ENCODE measurements at places on chromosomes 7 and 10.

- DNase-seq: no peak
Observed at GRCh38 chr7:40490603-40490924, 355.8 kb downstream of the SUGCT start.

- DNase-seq: no peak
Observed at GRCh38 chr7:92768501-92769393, 67.6 kb downstream of the CDK6 start.

DNA sequence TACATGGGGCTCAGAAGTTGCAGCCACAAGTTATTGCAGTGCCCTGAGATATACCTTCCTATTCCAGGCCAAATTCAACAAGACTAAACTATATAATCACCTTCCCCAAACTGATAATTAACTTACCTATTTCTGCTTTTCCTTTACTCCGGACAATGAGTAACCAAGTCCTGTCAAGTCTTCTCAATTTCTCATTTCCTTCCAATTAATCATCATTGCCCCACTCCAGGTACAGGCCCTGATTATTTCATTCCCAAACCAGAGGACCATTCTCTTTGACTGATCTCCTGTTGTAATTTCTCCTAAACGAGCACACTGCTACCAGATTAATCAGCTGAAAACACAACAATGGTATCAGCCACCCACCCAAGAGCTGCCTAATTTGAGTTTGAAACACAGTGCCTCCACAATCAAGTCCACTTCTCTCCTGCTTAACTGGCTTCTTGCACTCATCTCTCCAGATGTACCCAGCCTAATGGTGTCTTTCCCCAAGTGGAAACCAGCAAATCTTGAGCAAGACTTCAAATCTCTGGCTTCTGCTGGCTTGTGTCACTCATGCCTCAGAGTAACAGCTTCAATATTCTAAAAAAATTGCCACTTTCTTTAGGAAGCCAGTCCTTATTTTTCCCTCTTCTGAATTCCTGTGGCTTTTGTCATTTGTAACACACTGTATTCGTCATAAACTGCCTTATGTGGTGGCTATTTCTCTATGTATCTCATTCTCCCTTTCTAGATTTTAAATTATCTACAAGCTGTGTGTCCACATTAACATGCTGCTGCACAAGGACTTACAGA, 89.1 kb downstream of the CDK6 start:
- DNase-seq: no peak

- no peak for DNase-seq
Observed at GRCh38 chr7:42986213-42986612, 54.0 kb downstream of the MRPL32 start.

DNA sequence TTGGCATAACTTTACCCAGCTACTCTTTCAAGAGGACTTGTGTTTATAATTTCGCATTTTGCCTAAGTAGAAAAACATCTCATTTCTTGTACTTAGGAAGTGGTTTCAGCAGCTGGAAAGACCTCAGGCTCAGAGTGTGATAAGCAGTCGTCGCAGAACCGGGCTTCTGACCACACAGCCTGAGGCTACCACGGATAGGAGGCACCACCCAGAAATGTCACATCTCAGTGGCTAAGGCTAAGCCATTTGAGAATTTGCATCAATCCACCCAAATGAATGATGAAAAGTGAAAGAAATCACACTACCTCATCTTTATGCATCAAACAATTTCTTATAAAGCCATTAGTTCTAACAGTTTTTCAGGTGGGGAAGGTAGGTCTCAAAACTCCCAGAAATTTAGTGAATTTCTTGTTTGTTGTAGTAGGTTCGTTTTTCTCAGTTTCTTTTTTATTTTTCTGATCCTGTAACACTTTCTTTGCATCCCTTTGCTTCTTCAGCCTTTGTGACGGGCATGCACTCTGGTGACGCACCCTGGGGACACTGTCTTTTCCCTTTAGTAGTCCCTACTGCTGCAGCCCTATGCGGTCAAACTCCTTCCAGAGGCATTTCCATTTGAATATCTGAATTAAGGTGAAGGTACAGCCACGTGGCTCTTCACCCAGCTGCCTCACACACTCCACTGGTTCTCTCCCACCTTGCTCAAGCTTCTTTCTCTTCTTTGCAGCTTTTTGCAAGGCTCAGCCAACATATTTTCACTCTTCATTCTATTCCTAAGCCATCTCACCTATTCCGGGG, 68.5 kb downstream of the MAP3K8 start:
- no peak for DNase-seq

DNA sequence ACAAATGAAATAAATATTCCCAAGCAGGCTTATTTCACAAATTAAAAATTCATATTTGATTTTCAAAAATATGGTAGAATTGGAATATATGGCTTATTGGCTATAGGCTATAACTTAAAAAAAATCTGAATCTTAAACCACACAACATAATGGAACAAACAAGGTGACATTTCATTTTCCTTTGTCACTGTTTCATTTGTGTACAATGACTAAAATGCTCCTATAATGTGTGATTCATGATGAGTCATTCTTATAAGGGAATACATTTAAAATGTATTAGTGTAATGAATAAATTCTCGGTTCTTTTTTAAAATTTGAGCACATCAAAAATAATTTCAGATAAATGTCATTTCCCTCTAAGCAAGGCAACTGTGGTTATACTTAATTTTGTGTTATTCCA, 148.0 kb upstream of the ANK3 start:
- DNase-seq: no peak

- DNase-seq: no peak
Observed at GRCh38 chr7:125445836-125446235, 516.2 kb upstream of the POT1 start.

DNA sequence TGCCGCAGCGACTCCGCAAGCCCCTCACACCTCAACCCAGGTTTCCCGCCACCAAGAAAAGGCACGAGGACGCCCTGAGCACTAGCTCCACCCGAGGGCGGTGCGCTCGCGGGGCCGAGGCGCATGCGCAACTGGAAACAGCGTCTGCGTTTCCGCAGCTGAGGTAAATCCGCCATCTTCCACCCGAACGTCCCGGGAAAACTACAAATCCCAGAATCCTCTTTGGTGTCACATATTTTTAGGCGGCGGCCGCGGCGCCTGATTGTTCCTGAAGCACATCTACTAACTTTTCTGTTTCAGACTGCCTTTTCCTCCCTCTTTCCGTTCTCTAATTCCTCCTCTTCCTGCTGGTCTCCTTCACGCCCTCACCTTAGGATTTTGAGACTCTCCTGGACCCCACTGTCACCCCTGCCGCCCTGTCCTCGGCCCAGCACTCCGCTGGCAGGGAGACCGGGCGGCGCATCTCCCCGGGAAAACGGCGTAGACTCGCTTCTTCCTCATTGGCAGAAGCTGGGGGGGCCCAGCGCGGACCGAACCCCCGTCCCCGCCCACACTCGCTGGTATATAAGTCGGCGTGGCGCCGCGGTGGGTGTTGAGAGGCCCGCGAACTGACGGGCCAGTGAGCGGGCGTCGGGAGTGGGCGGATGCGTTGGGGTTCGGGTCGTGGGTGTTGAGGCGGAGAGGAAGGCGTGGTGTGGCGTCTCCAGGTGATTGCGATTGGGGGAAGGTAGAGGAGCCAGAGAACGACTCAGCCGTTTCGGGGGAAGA, at the start of gene ZCWPW1:
Gene ZCWPW1 (minus strand): TSS at position 505 of the 768 bp plus-strand sequence. CDS start 8,054 bp downstream, outside the sequence.
- DNase-seq: peak; percentile 90

DNA sequence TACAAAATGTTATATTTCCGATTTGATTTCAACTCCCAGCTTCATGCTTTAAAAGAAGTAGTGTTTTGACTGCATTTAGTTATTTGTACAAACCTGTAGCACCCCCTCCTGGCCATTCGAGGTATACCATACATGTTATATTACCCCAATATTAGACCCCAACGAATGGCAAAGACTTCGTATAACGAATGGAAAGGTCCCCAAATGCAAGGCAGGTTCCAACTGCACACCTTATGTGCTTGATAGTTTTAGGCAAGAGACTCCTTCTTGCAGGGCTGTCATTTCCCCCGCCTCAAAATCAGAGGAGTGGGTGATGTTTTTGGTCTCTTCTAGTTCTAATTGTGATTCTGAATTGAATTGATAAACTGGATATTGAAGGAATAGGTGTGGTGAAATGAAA, 101.1 kb upstream of the TARP start:
- DNase-seq: no peak

- DNase-seq: no peak
Observed at GRCh38 chr7:25134358-25135010, 9.4 kb upstream of the CYCS start.

- no peak for DNase-seq
Observed at GRCh38 chr10:47261556-47261955, 38.4 kb upstream of the GDF10 start.

DNA sequence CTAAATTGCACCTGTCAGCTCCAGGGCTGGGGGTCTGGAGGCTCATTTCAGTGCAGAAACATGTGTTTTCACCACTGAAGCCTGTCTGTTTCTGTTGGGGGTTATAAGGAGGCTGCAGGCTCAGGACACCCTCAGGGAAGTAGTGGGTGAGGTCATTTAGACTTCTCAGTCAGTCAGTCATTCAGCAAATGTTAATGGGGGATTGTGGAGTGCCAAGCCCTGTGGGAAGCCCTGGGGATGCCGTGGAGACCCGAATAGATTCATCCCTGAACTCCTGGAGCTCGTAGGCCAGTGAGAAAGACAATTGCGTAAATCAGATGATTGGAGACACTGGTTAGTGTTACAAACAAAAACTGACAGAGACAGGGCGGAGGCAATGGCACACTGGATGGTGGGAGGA, 19.2 kb downstream of the LHPP start:
- DNase-seq: no peak

GRCh38 chr10:58637352-58637751, 124.7 kb downstream of the BICC1 start:
- DNase-seq: no peak

- no peak for DNase-seq
Observed at GRCh38 chr10:75070476-75070875, 41.0 kb upstream of the SAMD8 start.

GRCh38 chr10:74244097-74244685, 93.2 kb downstream of the ADK start:
- DNase-seq: no peak

- no peak for DNase-seq
Observed at GRCh38 chr10:48364659-48365405, 58.4 kb downstream of the MAPK8 start.

DNA sequence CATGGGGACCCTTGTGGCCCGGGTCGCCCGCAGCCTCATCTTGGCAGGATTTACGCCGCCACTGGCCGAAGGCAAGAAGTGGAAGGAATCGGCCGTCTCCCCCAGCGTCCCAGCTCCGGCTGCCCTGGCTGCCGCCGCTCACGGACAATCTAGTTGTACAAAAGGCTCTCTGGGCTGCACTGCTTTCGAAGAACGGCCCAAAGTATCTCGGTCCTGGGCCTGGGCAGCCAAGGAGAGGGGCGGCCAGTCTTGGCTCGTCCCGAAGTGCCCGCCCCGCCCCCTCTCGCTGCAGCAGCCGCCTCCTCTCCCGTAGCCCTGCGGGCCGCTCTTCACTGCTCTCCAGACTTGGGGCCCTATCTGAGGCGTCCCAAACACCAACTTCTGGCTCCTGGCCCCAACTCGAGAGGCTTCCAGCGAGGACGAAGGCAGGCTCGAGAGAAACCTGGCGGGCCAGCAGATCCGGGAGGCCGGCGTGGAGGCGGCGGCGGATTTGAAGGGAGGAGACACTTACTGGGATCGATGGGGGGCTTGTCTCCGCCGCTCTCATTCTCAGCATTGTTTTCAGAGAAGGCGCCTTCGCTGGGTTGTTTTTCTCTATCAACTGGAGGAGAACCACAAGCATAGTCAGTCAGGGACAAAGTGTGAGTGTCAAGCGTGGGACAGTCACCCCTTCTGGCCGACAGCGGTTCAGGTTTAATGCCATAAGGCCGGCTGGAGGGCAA, 809 bp downstream of the HOXA9 start:
- DNase-seq: no peak

- DNase-seq: no peak
Observed at GRCh38 chr7:95753440-95753839, 18.9 kb upstream of the DYNC1I1 start.

GRCh38 chr10:35716776-35717175, 74.7 kb upstream of the FZD8 start:
- DNase-seq: no peak

DNA sequence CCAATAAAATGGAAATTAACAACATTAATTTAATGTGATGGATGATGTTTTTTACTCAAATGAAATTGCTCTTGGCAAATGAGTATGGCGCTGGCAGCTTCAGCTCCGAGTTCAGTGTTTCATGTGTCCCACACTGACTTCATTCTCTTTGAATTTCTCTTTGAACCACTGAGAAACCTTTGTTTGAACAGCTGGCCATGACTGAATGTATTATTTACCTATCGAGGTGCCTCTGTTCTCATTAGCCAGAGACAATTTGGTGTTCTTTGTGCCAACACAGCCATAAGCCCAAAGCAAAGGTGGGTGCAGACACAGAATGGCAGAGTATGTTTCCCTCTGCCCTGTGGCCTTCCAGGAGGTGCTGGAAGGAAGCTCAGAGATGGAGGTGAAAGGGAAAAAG, 42.1 kb downstream of the TMEM178B start:
- DNase-seq: no peak

- DNase-seq: no peak
Observed at GRCh38 chr7:77258014-77258413, 58.4 kb upstream of the FGL2 start.

GRCh38 chr7:91288208-91288824, 24.1 kb downstream of the FZD1 start:
- DNase-seq: no peak

GRCh38 chr10:22379059-22379458, 33.8 kb downstream of the SPAG6 start:
- no peak for DNase-seq

DNA sequence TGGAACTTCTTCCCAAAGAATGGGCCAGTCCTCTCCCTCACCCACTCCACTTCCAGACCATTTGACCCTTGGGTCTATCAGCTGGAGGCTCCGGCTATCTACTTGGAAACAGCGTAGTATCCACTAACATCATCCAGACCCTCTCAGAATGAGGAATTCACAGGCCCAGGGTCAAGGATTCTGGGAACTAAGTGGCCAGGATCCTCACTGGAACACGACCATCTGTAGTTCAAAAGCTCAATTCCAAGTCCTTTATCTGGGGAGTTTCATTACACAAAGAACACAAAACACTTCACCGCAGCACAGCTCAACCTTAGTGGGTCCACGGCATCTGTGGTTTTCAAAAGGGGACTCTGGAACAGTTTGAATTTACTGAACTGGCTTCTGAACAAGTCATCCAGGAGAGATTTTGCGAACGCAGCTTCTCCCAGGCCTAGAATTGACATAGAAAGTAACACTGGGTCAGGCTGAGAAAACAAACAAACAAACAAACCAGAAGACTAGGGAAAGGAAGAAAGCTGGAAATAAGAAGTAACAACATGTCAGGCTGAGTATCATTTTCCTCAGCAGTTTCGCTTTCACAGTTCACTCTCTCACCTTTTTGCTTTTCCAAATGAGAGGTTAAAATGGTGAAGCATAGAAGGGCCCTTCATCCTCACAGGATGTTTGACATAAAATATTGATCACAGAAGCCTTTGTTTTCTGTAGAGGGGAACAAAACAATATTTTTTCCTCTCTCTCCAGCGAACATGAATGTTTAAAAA, 57.6 kb upstream of the USP6NL start:
- DNase-seq: no peak

GRCh38 chr10:109343293-109343692, 580.0 kb downstream of the XPNPEP1 start:
- no peak for DNase-seq

- DNase-seq: no peak
Observed at GRCh38 chr10:69416695-69417094, at the start of gene TACR2. TACR2 (minus strand) TSS chr10:69416918; CDS start chr10:69416323, 595 bp downstream.

GRCh38 chr10:8378198-8378983, 323.9 kb downstream of the GATA3 start:
- no peak for DNase-seq
